ENCODE measurements at places on chromosomes 2 and 18.
A peak's percentile ranks its signal among the peaks of the same experiment; 100 is the strongest.

GRCh38 chr2:48356701-48357325 is 173.1 kb upstream of the STON1 start:
- peak; percentile 2 for DNase-seq

- DNase-seq = no peak
These were observed 1.7 kb downstream of the FZD7 start for GRCh38 chr2:202035089-202035940.

GRCh38 chr2:142435847-142436246 is 305.0 kb upstream of the LRP1B start:
- no peak for DNase-seq

DNA sequence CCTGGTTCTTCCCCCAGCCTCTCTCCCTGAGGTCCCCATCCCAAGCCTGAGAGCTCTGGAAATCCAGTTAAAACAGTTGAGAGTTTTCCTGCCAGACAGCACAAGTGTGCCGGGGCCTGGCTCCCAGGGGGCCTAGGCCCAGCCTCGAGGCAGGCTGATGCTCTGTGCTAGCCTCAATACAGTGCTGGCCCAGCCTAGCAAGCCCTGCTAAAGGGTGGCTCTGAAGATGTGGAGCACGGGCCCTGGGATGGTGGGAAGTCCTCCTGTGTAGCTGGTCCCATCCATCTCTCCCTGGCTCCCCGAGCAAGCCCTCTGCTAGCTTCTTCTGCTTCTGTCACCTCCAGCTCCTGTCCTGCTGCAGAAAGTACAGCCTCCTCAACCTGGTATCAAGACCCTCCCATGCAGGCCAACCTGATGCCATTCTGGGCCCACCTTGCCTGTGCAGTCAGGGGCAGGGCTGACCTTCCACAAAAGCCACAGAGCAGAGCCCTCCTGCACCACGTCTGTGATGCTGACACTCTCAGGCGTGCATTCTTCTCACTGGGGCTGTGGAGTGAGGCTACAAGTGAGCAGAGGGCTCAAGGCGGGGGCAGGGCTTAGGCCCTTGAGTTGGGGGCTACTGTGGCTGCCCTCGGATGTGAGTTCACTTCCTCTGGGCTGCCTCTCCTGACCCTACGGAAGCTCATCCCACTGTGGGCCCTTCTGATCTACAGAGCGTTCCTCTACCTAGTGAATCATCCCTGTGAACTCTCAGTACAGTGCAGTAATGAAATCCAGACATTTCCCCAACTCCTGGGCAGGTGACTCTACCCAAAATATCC is 60.1 kb upstream of the LAPTM4A start:
- no peak for DNase-seq

GRCh38 chr2:17943444-17943843 is 65.0 kb downstream of the KCNS3 start:
- no peak for DNase-seq

DNA sequence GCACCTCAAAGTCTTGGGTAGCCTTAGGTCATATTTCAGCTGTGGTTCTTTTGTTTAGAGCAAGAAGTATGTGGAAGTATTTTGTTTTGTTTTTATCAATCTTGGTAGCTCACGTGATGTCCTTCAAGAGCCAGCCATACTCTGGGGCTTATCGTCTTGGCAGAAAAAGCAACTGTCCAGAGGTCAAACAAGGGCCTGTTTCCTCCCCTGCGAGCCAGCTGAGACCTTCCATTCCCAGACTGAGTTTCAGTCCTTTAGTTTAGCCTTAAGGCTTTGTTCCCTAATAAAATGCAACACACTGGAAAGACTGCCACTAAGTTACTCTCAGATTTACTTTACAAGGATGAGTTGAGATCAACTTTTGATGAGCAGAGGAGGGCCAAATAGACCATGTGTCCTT is 63.5 kb downstream of the TXNL1 start:
- DNase-seq = no peak

DNA sequence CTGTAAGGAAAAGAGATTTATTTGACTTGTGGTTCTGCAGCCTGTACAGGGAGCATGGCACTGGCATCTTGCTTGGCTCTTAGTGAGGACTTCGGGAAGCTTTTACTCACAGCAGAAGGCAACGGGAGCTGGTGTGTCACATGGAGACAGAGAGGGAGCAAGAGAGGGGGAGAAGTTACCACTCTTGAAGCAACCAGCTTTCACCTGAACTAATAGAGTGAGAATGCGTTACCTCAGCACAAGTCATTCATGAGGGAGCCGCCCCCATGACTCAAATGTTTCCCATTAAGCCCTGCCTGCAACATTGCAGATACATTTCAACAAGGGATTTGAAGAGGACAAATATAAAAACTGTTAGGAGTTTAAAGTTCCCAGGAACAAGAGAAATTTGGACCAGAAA is 190.0 kb downstream of the CYRIA start:
- no peak for DNase-seq

GRCh38 chr2:126890551-126891450 is 7.9 kb upstream of the TEX51 start:
- no peak for DNase-seq

DNA sequence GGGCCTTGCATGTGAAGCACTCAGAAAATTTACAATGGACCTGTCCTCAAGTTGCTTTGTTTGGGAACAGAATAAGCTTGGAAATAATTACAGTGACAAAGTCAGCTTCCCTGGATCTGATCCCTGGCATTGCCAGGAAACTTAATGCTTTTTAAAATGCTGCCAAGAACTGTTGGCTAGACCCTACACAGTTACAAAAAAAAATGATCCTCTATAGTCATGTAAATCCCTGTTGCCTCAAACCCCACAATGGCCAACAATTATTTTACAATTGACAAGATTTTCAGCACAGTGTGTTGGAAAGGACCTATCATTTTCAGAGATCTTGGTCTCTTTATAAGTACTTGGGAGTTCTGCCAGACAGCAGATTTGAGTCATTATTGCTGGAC is 470.4 kb upstream of the ACVR2A start:
- DNase-seq = no peak

DNA sequence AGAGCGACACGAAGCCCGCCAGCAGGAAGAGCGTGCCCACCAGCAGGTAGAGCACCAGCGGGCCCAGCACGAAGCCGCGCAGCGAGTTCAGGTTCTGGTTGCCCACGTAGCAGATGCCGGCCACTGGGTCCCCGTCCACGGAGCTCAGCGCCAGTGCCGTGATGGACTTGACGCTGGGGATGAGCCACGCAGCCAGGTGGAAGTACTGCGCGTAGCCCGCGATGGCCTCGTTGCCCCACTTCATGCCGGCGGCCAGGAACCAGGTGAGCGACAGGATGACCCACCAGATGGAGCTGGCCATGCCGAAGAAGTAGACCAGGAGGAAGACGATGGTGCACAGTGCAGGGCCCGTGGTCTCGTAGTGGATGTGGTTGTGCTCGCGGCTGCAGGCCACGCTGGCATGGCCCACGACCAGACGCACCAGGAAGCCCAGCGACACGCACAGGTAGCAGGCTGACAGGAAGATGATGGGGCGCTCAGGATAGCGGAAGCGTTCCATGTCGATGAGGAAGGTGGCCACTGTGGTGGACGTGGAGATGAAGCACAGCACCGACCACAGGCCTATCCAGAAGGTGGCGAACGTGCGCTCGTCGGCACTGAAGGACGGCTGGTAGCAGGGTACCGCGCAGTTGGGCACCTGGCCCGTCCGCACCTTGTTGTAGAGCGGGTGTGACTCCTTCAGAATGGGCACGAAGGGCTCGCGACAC is 2.1 kb downstream of the FZD5 start:
- DNase-seq = no peak

DNA sequence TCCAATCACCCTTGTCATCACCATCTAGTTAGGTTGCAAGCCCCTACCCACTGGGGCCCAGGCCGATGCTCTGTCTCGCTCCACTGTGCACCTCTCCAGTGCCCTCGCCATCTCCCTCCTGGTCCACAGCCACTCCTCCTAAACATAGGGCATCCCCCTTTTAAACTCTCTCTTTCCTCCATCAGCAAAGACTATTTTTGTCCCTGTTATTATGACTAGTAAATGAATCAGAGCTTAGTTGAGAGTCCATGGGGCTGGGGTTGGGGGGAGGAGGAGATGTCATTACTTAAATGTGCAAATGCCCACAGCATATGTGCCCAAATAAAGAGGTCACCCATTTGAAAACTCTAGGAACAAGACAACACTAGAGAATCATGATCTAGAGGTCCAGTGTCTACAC is 167.4 kb downstream of the TRABD2A start:
- DNase-seq = no peak

DNA sequence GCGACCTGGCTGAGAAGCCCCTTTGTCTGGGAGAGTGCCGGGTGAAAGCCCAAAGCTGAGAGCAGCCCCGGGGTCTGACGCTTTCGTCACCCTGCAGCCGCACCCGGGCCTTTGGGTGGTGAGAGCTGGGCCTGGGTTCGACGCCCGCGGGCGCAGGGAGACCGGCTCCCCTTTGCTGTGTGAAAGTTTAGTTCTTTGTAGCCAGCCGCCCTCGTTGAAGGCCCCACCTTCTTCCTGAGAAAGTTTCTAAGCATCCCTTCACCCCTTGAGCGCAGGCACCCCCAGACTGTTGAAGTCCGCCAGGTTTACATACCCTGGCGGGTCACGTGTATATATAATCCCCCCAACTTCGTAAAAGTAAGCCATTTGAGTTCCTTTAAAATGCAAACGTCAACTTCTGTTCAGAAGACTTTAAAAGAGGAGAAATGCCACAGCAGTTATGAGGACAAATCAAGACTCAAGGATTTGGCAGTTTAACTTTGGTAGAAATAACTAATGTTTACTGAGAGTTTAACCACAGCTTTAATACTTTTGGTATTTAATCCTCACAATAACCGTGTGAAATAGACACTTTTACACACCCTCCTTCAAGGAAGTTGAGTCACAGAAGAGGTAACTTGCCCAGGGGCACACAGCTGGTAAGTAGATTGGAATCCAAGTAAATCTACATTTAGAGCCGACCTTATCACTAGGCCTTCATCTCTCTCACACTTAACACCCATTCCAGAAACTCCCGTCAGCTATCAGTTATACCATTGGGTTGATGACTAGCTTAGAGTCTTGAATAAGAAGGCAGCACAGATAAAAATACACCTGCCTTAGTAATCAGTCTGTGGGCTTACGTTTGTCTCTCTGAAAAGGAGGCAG is 1.1 kb upstream of the MBOAT2 start:
- no peak for DNase-seq

DNA sequence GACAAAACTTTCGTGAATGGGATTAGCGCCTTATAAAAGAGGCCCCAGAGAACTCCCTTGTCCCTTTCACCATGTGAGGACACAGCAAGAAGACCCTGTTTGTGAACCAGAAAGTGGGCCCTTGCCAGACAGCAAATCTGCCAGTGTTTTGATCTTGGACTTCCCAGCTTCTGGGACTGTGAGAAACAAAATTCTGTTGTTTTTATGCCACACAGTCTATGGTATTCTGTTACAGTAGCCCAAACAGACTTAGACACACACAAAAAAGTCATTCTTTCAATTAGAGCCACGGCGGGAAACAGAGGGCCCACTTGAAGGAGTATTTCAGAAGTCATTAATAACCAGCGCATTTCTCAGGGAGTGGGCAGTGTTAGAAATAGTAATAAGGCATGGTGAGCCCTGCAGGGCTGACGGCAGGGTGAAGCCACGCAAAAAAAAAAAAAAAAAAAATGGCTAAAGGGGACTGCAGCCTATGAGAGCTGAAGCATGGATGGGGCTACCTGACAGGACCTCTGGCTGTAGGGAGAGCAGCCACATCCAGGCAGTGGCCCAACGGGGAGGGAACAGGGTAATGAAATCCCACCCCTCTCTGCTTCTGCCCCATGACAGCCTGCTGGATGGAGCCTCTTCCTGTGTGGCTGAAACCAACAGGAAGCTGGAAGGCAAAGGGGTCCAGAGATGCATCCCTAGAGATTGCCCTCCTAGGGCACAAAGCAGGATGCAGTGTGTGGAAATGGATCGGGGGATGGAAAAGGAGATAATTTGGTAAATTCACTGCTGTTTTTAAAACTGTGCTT is 189.3 kb downstream of the KCNS3 start:
- no peak for DNase-seq

DNA sequence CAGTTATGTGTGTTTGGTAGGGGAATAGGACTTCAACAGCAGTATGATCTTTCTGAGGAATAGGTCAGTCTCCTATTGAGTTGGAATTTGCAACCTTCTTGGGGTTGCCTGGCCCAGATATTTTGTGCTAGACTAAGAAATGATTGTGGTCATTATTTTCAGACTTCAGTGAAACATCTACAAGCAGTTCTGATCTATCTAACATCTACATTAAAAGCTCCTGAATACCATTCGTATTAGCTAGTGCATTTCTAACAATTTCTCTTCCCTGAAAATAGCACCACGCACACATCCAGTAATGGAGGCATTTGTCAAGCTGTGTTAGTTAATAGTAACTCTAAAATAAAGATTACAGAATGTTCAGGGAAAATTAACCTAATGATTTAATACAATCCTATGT is 179.3 kb downstream of the FIGN start:
- DNase-seq = no peak

DNA sequence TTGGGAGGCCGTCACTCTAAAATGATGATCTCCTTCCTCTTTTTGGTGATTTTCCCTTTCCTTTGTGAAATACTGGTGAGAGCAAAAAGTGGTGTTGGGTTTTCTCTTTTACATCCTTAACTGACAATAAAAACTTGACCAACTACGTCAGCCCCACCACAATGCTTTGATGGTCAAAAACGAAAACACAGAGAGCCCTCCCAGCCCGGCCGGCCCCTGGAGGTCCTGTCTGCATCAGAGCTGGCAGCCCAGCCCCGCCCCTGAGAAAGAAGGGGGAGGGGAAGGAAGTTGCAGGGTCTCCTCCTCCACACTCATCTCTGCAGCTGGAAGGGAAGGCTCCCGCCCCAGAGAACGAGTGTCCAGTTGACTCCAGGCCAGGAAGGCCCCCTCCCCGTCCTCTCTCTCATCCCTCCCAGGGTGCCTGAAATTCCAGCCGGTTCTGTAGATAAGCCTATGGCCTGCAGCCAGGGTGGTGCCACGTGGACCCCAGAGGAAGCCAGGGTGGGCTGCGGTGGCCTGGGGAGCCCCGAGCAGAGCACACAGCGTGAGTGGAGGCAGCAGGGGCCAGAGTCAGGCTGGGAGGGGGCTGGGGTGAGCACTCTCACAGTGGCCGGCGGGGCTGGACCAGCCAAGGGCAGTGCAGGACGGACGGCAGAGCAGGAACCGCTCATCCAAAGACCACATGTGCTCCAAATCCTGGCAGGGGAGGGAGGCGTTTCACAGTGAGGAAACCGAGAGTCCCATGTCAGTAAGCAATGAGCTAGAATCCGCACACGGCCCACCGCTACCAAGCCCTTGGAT is 19.8 kb downstream of the BIN1 start:
- no peak for DNase-seq

All from T follicular helper cell (primary cell).